ENCODE measurements at places on chromosomes 5 and 9.

DNA sequence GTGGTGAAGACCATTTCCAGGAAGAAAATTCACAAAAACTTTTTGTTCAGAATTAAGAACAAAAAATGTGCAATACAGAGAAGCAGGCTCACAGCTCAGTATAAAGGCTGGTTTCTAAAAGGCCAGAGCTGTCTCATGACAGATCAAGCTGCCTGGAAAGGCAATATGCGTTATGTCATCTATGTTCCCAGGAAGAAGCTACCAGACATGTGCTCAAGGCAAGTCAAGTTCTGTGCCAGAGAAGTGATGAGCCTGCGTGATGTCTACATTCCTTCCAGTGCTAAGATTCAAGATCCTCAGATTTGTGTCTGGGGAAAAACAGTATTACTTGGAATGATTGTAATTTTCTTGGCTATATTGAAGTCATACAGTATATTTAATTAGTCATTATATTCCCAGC lies 104.3 kb downstream of the PDE4D start:
- DNase-seq = no peak

DNA sequence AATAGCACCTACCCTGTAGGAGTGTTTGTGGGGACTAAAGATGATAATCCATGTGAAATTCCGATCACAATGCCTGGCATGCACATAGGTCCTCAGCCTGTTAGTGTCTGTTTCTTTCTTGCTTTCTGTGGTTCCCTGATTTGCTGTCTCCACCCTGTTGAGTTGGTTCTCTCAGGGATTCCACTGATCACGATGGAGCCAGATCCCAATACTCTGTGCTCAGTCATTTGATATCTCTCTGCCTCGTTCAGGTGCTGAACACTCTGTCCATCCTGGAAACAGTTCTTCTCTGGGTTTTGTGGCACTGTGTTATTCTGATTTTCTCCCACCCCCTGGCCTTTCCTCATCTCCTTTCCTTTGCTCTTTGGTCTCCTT lies 60.8 kb downstream of the ARHGAP26 start:
- DNase-seq = no peak

DNA sequence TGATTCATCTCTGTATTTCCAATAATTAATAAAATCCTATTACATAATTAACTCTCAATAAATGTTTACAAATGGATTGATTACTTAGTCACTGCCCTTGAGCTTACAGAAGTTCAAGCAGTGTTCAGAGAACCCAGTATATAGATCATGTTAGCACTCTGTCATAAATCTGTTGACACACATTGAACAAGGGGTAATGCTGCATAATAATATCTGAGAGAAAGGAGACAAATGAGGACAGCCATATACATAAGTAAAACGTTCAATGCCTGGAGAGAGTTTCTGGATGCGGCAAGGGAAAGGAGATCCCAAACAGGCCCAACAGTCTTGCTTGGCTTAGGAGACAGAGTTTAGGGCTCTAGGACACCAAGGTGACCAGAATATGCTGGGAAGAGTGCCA lies 270.2 kb downstream of the FBXL17 start:
- no peak for DNase-seq

- no peak for DNase-seq
These were observed 29.9 kb upstream of the MTMR12 start for GRCh38 chr5:32342656-32343055.

- no peak for DNase-seq
These were observed 183.2 kb downstream of the ACTL7B start for GRCh38 chr9:108672475-108673190.

DNA sequence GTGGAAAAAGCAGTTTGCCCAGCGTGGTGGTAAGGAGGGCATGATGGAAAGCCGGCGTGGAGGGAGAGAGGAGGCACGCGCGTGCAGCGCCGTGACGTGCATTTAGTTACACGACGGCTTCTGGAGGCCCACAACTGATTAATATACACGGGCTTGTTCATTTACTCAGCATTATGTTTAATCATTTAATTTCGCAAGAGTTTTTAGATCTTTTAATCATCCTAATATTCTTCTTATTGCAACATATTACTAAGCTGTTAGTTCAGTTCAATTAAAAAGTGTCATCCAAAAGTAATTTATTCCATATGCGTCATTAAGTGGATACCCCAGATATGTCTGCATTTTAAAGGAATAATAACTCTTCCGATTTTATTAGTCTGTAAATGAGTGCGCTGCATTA lies 220.5 kb downstream of the HSPA4 start:
- no peak for DNase-seq

GRCh38 chr5:142602720-142603245 lies 83.1 kb downstream of the FGF1 start:
- DNase-seq = no peak

GRCh38 chr9:133050142-133050541 lies 11.6 kb upstream of the CEL start:
- no peak for DNase-seq

GRCh38 chr5:116528519-116529234 lies 45.9 kb downstream of the SEMA6A start:
- DNase-seq = no peak

GRCh38 chr5:171667341-171668096 lies 118.1 kb upstream of the SMIM23 start:
- DNase-seq = no peak

GRCh38 chr5:68129364-68129763 lies 86.2 kb upstream of the PIK3R1 start:
- no peak for DNase-seq

- no peak for DNase-seq
These were observed 110.7 kb downstream of the FEM1C start for GRCh38 chr5:115433918-115434317.

DNA sequence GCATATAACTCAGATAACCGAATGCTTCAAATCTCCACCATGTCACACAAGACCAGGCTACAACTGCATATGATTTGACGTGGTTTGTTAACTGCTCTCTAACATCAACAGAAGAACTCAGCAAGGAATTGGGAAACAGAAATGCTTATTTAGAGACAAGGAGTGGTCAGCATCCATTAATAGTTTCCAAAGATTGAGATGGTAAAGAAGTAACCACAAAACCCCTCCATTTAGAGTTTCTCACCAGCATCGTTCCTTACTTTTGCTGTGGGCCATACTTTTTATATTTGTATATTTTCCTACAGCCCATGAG lies 25.2 kb downstream of the DPYSL3 start:
- DNase-seq = no peak

DNA sequence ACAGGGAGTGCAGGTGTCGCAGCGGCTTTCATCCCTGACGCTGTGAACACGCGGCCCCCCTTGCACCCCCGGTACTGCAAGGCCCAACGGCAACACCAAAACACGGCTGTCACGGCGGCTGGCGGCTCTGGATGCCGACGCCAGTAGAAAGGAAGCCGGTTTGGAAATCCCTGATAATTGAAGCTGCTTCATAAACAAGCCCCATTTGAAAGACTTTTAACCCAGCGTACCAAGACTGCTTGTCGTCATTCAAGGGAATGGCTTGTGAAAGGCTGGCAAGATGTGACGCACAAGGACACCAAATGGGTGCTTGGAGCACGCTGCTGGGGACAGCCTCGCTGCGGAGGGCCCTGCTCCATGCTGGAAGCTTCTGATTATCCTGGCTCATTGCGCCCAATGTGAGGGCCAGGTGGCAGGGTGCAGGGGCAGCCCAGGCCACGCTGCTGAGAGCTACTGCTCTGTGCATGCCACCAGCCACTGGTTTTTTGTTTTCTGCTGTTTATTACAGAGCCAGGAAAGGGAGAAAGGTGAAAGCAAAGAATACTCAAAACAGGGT lies 63.1 kb downstream of the GTF3C4 start:
- no peak for DNase-seq

DNA sequence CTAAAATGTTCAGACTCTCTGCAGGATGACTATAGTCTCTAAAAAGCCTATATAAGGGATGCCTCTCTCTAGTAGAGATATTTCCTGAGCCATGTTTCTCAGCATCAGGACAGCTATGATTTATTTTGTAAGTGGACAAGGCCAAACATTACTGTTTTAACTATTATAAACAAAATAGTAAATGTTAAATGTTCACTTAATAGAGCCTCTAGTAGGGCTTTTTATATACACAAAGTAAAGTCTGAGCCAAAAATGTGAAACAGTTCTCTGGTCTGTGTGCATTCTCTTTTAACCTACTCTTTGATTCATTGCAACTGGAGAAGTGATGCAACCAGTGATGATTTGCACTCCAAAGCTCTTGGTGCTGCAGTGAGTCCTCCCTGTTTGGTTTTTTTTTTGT lies 220.5 kb downstream of the GDNF start:
- DNase-seq = no peak

DNA sequence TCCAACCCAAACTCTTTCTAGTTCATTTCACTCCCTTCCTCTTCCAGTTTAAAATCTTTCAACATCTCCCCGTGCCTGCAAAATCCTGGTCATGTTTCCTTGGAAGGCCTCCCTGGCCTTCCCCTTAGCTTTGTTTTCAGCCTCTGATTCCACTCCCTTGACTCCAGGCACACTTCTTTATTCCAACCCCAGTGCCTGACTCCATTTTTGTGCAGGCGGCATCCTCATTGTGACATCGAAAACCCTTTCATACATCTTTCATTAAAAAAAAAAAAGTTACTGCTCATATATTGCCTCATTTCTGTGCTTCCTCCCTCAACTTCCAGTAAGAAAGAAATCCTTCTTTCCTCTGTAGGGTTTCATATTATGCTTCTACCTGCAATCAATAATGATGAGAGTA lies 7.1 kb upstream of the TNFSF8 start:
- no peak for DNase-seq

DNA sequence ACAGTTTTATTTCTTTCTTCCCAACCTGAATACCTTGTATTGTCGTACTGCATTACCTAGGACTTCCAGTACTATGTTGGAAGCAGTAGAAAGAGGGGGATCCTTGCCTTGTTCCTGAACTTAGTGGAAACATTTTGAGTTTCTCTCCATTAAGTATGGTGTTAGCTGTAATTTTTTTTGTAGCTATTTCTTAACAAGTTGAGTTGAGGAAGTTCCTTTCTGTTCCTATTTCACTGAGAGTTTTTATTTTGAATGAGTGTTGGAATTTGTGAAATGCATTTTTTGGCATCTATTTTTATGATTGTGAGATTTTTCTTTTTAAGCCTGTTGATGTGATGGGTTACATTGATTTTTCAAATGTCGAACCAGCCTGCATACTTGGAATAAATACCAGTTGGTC lies 49.0 kb downstream of the FSD1L start:
- DNase-seq = no peak

DNA sequence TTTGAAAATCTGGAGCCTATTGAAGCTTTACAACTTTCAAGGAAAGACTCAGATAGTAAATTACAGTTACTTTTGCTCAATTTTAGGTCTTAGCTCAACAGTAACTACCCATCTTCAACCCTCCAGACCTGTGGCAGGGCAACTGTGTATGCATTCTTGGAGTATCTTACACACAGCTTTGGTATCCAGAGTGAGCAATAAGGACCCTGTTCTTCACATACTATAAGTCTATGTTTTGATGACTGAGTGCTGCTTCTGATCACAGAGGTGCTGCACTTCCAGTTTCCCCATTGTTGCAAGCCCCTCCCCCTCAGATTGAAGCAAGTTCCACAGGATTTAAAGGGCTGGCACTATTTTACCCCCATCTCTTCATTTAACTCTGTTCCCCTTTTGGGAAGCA lies 737.4 kb upstream of the GRAMD2B start:
- DNase-seq = no peak

GRCh38 chr9:90046317-90046861 lies 441.6 kb downstream of the GADD45G start:
- DNase-seq = no peak

- DNase-seq = no peak
These were observed 1105.0 kb downstream of the MAT2B start for GRCh38 chr5:164610374-164610773.

GRCh38 chr9:35548571-35548970 lies 56.5 kb upstream of the TESK1 start:
- no peak for DNase-seq

DNA sequence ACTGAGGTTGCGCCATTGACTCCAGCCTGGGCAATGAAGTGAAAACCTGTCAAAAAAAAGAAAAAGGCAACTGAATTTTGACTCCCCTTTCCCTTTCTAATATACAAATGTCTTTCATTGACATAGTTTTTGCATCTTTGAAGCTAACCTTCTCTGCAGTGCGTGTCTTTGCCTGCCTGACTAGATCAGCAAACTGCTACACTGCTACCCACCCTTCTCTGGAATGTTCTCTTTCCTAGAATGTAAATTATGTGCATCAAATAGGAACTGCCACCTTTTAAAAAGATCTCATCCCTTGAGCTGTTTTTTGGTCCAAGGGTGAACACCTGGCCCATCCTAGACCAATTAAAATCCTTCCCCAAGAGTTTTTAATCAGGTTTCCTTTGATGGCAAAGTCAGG lies 127.6 kb downstream of the SLC28A3 start:
- DNase-seq = no peak

GRCh38 chr5:115246361-115246991 lies 16.2 kb downstream of the PGGT1B start:
- DNase-seq = no peak

- DNase-seq = no peak
These were observed 50.9 kb downstream of the PIK3R1 start for GRCh38 chr5:68266457-68266856.

GRCh38 chr5:9815051-9815450 lies 184.9 kb upstream of the TAS2R1 start:
- DNase-seq = no peak

Measured in activated CD4-positive, alpha-beta T cell treated with anti-CD3 and anti-CD28 coated beads, Interleukin-2, amount 50 U/mL, for 24 hours (primary cell).